Activated B cell treated with CpG ODN at 0.5 μM for 24 hours (primary cell): ENCODE measurements at places on chromosomes 2 and 18. TPM values are rescaled to one million over a fixed set of nuclear protein-coding genes. Genes with fewer than 3 reads are reported as not detected.
A peak's percentile ranks its signal among the peaks of the same experiment; 100 is the strongest.

- DNase-seq, result no peak
- peaks cover 6% of the 10 kb centered on the region for H3K27me3 ChIP-seq
- no peaks in the 10 kb centered on the region for H3K36me3 ChIP-seq
Measured at GRCh38 chr2:18094277-18094676, 215.8 kb downstream of the KCNS3 start.

DNA sequence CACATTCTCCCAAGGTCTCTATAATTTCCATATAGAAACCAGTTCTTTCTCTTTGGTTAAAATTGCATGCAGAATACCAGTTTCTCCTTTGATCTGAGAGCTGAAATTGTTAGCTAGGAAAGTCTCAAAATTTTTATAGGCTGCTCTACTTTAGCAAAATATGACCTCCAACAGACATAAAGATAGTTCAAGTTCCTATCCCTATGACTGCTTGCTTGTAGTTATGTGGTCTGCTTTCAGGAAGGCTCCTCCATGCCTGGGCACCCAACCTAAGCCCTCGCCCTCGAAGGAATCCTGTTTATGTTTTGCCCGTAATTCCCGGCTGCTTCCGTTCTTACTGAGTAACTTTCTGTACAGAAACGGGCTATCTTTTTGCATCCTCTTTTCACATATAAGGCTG is 28.0 kb upstream of the LTBP1 start:
- H3K36me3 ChIP-seq, result no peaks in the 10 kb centered on the region
- no peak overlapping the region for H3K4me3 ChIP-seq
- no peaks in the 10 kb centered on the region for H3K4me1 ChIP-seq
- peaks cover 10% of the 10 kb centered on the region for H3K27me3 ChIP-seq
- H3K27ac ChIP-seq, result no peak overlapping the region

DNA sequence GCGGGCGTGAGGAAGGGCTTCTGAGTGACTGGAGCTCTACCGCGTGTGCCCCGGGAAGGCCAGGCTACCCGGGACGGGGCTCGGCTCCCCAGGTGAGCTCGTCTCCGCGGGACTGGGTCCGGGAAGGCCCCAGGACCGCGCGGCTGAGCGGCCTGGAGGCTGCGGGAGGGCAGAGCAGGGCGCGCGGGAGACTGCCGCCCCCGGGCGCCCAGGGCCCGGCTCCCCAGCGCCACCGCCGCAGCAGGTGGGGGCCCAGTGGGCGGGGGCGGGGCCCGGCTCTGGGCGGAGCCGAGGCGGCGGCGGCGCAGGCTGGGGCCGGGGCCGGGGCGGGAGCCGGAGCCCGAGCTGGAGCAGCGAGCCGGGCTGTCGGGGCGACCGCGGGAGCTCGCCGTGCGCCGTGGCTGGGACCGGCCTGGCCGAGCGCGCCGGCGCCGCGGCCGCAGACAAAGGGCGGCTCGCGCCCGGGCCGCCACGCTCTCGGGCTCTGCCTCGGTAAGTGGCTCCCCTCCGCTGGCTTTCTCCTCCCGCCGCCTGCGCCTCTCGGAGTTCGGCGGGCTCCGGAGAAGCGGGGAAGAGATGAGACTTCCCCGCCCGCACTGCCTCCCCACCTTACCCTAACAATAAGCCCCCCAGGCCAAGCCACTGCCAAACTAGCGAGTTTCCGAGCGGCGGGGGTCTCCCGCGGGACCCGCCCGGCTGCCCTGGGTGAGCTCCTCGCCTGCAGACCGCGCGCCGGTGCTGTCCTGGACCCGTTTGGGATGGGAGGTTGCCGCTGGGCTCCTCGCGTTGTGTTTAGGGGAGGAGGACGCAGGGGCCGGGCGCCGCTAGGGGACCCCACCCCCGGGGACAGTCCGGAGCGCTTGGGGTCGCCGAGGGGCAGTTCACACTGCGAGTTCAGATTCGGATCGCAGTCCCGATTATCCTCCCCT is at the start of gene MAPK4:
Gene MAPK4 (plus strand): TSS at position 336 of the 929 bp plus-strand sequence. CDS start 103,872 bp downstream, outside the sequence.
- H3K27ac ChIP-seq, result no peak within 1 kb of the TSS
- DNase-seq, result peak; percentile 26
- H3K36me3 ChIP-seq, result no peaks in the 10 kb centered on the region
- H3K27me3 ChIP-seq, result peaks cover 64% of the 10 kb centered on the region

DNA sequence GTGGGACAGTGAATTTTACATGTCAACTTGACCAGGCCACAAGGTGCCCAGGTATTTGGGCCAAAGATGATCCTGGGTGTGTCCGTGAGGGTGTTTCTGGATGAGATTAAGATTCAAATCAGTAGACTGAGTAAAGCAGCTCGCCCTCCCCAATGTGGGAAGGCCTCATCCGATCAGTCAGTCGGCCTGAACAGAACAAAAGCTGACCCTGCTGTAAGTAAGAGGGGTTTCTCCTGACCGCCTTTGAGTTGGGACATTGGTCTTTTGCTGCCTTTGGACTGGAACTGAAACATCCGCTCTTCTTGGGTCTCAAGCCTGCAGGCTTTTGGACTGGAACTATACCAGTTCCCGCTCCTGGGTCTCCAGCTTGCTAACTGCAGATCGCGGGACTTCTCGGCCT is 233.3 kb downstream of the KLHL29 start:
- no peak overlapping the region for H3K4me3 ChIP-seq
- H3K27me3 ChIP-seq, result peaks cover 4% of the 10 kb centered on the region
- peaks cover 9% of the 10 kb centered on the region for H3K4me1 ChIP-seq
- DNase-seq, result no peak

GRCh38 chr18:6732952-6733351 is 3.4 kb downstream of the ARHGAP28 start:
- DNase-seq, result no peak
- peaks cover 8% of the 10 kb centered on the region for H3K4me1 ChIP-seq
- no peaks in the 10 kb centered on the region for H3K36me3 ChIP-seq

DNA sequence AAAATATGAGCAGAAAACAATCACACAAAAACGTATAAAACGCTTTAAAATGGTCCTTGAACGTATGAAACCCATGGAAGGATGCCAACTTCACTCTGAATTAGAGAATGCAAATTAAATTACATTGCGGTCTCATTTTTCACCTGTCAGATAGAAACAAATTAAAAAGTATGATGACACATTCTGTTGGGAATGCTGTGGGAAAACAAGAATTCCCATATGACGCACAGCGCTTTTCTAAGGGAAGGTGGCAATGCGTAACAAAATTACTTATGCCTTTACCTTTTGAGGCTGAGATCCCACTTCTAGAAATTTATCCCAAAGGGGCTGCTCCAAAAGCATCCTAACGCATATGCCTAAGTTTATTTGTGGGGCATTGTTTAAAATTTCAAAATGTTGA is 3.8 kb upstream of the RPS7 start:
- no peaks in the 10 kb centered on the region for H3K27me3 ChIP-seq
- DNase-seq, result no peak
- peaks cover 13% of the 10 kb centered on the region for H3K4me1 ChIP-seq
- H3K4me3 ChIP-seq, result no peak overlapping the region

DNA sequence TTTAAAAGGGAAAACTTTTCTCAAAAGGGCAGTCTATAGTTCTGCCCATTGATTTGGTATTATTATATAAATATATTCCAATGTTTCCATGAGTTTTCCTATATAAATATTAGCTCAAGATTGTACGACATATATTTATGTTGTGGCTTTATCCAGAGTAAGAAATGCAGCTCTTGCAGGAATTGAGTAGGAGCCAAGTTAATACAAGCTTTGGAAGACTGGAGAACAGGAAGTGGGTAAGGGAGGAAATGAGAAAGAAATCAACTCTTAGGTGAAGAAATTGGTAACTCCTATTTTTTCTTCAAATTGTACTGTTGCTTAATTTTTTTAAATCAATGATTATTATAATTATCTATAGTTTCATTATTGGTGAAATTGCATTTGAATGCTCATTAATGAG is 105.4 kb upstream of the FAM117B start:
- H3K27ac ChIP-seq, result no peak overlapping the region
- no peak overlapping the region for H3K4me3 ChIP-seq
- peaks cover 17% of the 10 kb centered on the region for H3K36me3 ChIP-seq
- no peaks in the 10 kb centered on the region for H3K4me1 ChIP-seq
- no peak for DNase-seq

DNA sequence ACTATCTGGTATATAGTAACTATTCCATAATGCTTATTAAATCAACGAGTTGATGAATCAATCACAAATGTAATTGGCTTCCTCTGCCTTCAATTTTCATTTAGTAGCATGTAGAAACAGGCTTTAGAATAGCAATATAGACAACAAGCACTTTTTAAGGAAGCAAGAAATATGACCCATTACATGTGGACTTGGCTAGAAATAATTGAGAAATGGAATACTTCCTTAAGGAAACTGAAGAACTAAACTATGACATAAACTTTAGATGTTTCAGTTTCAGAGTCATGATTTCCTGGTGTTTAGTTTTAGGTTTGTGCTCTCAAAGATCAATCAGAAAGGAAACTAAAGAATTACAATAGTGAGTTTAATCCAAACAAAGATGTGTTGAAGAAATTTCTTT is 443.8 kb downstream of the MBD2 start:
- no peak overlapping the region for H3K4me3 ChIP-seq
- H3K4me1 ChIP-seq, result no peaks in the 10 kb centered on the region
- no peaks in the 10 kb centered on the region for H3K36me3 ChIP-seq
- H3K27me3 ChIP-seq, result no peaks in the 10 kb centered on the region
- no peak overlapping the region for H3K27ac ChIP-seq

GRCh38 chr2:158921599-158922408 is 46.6 kb upstream of the TANC1 start:
- DNase-seq, result no peak
- H3K36me3 ChIP-seq, result no peaks in the 10 kb centered on the region
- H3K27ac ChIP-seq, result no peak overlapping the region
- H3K27me3 ChIP-seq, result peaks cover 4% of the 10 kb centered on the region
- H3K4me3 ChIP-seq, result no peak overlapping the region

DNA sequence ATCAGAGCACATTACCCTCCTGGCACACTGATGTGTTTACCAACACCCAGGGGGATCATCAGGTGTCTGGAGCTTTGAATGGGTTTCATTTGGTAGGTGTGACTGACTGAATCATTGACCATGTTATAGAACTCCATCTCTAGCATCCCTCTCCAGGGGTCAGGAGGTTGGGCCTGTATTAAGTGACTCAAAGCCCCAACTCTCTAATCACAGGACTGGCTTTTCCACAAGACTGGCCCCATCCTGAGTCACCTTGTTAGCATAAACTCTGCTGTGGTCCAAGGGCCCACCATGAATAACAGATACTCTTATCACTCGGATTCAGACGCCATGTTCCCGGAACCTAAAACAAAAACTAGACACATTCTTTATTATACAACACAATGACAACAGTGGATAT is 125.9 kb upstream of the NDUFV2 start:
- H3K4me1 ChIP-seq, result peaks cover 18% of the 10 kb centered on the region
- H3K36me3 ChIP-seq, result no peaks in the 10 kb centered on the region
- H3K27ac ChIP-seq, result no peak overlapping the region
- H3K4me3 ChIP-seq, result no peak overlapping the region
- H3K27me3 ChIP-seq, result peaks cover 6% of the 10 kb centered on the region
- no peak for DNase-seq

DNA sequence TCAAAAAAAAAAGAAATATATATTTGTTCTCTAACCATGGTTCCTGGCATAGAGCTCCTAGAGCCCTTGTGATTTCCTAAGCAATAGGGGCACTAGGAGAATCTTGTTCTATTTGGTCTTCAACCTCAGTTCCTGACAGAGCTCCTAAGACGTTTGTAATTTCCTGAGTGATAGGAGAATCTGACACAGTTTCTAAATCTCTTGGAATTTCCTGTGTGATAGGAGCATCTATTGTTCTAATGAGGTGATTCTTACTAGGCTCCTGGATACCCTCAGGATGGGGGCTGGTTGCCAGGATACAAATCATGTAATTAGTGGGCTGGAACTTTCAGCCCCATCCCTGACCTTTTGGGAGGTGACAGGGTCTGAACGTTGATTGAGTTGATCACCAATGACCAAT is 245.8 kb downstream of the ZEB2 start:
- no peak overlapping the region for H3K4me3 ChIP-seq
- H3K27me3 ChIP-seq, result no peaks in the 10 kb centered on the region
- DNase-seq, result no peak
- H3K4me1 ChIP-seq, result peaks cover 9% of the 10 kb centered on the region

DNA sequence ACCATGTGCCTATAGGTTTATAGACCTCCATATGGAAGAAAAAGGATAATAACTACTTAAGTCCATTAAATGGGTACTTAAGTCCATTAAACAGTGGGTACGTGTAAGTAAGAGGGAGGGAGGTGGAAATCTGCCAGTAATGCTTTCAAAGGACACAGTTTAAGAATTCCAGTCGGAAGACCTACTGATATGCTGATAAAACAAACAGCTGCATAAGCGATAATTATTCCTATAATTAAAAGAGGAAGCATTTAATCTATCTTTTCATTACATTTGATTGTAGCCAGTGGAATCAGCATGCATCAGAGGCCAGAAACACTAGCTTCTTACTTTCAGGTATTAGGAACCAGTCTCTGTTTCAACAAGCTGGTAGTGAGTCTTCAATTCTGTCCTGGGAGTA is 96.4 kb upstream of the DDX18 start:
- H3K4me3 ChIP-seq, result no peak overlapping the region
- H3K36me3 ChIP-seq, result no peaks in the 10 kb centered on the region
- no peaks in the 10 kb centered on the region for H3K27me3 ChIP-seq
- H3K27ac ChIP-seq, result no peak overlapping the region
- no peak for DNase-seq
- H3K4me1 ChIP-seq, result no peaks in the 10 kb centered on the region

IL37 gene
- total RNA-seq, result not detected in 2 replicates

G6PC2 gene
- total RNA-seq, result not detected in 2 replicates

MOGAT1 gene
- total RNA-seq, result not detected in 2 replicates

CYB5A gene
- total RNA-seq, result 46.2 and 47.2 TPM in 2 replicates

TRMT61B gene
- 16.8 and 18.0 TPM in 2 replicates for total RNA-seq

CERKL gene
- 0.18 and 0.20 TPM in 2 replicates for total RNA-seq

KCNG2 gene
- total RNA-seq, result not detected in 2 replicates

ST3GAL5 gene
- total RNA-seq, result 56.4 and 70.7 TPM in 2 replicates

ST8SIA5 gene
- total RNA-seq, result not detected in 2 replicates
